Activated CD4-positive, alpha-beta T cell treated with anti-CD3 and anti-CD28 coated beads, Interleukin-2, amount 10 ng/mL, durations not matched to agents 7 days and 5 days (primary cell): ENCODE measurements at places on chromosomes 12 and 14. TPM values are rescaled to one million over a fixed set of nuclear protein-coding genes. Genes with fewer than 3 reads are reported as not detected.

RNASE1 gene
- total RNA-seq: not detected

BEGAIN gene
- total RNA-seq: not detected

NRL gene
- 3.3 TPM for total RNA-seq

TAC3 gene
- total RNA-seq: 0.25 TPM

CCDC88C gene
- 193 TPM for total RNA-seq

TSPAN11 gene
- not detected for total RNA-seq

AICDA gene
- not detected for total RNA-seq

KRT73 gene
- 8.6 TPM for total RNA-seq

STAB2 gene
- not detected for total RNA-seq

KLHL33 gene
- 0.17 TPM for total RNA-seq

UNC119B gene
- 21.7 TPM for total RNA-seq

ALX1 gene
- total RNA-seq: not detected

NRXN3 gene
- not detected for total RNA-seq

LARP4 gene
- total RNA-seq: 52.0 TPM

PIWIL1 gene
- total RNA-seq: not detected

APOLD1 gene
- 14.4 TPM for total RNA-seq

RDH12 gene
- not detected for total RNA-seq

POTEM gene
- not detected for total RNA-seq

ISM2 gene
- total RNA-seq: not detected

OVCH1 gene
- not detected for total RNA-seq

ZFHX2 gene
- total RNA-seq: 1.1 TPM

KCNH3 gene
- total RNA-seq: 1.9 TPM
